ENCODE measurements at places on chromosomes 12 and 14.

DNA sequence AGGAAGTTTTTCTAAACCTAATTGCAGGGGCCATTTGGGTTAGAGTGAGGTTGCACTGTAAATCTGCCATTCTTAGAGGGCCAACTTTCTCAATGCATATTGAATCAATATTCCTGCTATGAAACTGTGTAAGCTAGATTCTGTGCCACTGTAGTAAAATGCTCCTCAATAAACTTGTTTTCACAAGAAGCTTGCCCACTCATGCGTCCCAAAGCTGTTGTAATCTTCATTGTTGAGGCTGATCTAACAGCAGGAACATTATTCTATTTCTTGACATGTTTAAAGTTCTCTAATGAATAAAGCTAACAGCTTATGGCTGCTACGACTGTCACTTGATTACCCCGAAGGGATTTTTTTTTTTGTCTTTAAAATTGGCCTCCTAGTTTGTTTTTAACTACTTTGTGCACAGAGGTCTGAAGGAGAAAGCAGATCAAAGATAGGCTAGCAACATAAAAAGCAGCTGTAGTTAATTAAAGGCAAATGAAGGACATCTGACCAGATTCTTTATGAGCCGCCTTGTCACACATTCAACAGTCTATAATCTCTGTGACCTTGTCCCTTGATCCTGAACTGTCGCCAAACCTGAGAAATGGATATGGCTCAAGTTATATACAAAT, 243.7 kb downstream of the PAX9 start:
- ATAC-seq, result no peak

GRCh38 chr12:67152451-67152850, 116.7 kb upstream of the CAND1 start:
- ATAC-seq, result no peak

DNA sequence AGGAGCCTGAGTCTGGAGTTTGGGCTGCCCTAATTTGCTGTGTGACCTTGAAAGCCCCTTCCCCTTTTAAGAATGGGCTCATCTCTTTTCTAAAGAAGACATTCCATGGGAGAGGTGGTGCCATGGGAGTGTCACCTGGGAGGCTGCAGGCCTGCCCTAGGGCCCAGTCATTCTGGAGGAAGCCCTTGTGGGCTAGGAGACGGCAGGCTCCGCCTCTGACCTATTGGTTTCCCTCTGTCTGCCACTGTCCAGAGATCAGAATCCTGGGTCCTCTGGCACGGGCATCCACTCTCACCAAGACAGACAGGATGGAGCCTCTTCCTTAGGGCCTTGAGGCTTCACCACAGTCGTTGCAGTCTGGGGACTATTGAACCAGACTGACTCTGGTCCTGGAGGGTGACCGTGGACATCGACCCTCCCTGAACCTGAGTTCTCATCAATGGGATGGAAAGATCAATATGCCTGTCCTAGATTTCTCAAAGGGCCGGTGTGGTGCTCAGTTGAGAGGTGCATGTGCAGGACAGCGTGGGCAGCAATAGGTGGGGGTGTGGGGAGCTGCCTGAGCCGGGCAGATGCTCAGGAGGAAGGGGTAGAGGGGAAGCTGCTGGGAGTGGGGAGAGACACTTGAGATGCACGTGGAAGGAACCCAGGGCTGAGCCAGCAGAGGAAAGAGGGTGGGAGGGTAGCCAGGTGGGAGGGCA, 12.2 kb upstream of the CLMN start:
- ATAC-seq, result no peak

GRCh38 chr14:81096656-81097055, 124.1 kb downstream of the GTF2A1 start:
- no peak for ATAC-seq

DNA sequence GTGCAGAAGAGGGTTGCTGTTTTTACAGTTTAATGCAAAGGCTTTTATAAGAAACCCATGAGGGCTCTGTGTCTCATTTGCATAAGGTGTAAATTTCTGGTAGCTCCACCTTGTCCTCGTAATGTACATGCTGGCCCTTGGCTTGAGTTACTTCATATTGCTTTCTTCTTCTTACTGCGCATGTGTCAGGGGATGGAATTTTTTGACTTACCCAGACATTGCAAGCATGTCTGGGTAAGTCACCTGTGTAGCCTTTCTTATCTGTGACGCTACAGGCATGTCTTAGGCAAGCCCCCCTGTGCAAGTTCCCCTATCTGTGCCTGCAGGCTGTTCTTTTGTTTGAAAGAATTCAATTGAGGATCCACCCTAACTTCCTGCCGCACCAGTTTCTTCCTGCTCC, 274.2 kb downstream of the ETNK1 start:
- no peak for ATAC-seq

GRCh38 chr12:95055057-95055456, 18.4 kb downstream of the NR2C1 start:
- ATAC-seq, result no peak

DNA sequence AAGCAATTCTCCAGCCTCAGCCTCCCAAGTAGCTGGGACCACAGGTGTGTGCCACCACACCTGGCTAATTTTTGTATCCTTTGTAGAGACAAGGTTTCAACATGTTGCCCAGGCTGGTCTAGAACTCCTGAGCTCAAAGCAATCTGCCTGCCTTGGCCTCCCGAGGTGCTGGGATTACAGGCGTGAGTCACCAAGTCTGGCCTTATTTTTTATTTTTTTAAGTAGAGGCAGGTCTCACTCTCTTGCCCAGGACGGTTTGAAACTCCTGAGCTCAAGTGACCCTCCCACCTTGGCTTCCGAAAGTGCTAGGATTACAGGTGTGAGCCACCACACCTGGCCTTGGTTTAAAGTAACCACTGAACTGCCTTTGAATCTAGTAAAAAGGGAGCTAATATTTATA, 56.8 kb downstream of the SPPL3 start:
- ATAC-seq, result no peak

DNA sequence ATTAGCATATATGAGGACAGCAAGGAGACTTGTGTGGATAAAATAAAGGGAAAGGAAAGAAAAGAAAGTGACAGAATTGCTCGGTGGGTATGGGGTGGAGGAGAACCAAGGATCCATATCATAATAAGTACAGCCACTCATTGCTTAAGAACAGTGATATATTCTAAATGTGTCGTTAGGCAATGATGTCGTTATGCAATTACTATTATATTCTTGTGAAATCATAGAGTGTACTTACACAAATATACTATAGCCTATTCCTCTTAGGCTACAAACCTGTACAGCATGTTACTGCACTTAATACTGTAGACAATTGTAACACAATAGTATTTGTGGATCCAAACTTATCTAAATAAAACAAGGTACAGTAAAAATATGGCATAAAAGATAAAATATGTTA, 271.1 kb downstream of the CCER1 start:
- ATAC-seq, result no peak

GRCh38 chr12:53345486-53346188, 9.5 kb upstream of the SP7 start:
- no peak for ATAC-seq

DNA sequence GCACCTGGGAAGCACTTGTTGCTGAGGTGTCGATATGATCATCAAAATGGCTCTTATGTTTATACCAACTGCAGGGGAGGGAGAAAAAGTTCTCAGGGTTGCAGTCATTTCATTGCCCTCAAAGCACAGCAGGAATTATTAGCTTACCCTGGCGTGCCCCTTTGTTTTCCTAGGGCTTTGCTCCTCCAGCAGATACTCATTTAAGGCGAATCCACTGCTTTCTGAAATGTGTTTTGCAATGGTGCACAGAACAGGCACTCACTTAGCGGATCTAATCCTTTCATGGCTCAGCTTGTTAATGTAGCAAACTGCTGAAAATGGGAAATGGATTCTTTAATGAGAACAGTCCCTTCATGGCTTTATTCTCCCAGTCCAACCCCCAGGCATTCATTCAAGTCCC, 76.7 kb downstream of the NKX2-1 start:
- ATAC-seq, result no peak

GRCh38 chr12:39287409-39287808, 155.5 kb downstream of the KIF21A start:
- ATAC-seq, result no peak

DNA sequence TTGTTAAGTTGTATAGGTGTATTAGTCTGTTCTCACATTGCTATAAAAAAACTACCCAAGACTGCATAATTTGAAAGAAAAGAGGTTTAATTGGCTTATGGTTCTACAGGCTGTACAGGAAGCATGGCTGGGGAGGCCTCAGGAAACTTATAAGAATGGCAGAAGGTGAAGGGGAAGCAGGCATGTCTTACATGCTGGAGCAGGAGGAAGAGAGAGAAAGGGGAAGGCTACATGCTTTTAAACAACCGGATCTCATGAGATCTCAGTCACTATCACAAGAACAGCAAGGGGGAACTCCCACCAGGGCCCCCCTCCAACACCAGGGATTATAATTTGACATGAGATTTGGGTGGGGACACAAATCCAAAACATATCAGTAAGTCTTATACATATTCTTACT, 60.5 kb upstream of the OR10AD1 start:
- ATAC-seq, result no peak

DNA sequence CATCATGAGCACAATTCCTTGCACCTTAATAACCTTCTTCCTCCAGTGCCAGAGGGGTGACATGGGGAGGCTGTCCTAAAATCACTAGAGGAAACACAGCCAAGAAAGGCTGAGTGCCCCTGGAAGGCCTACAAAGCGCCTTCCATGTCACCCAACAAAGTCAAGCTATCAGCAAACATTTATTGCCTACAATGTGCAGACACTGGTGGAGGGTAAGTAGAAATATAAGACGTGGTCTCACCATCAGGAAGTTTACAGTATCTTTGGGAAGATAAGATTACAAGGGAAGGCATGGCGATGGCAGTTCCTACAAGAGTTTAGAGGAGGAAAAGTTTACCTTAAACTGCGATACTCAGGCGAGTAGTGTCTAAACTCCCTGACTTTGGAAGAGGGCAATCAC, 27.9 kb downstream of the DMAC2L start:
- no peak for ATAC-seq

DNA sequence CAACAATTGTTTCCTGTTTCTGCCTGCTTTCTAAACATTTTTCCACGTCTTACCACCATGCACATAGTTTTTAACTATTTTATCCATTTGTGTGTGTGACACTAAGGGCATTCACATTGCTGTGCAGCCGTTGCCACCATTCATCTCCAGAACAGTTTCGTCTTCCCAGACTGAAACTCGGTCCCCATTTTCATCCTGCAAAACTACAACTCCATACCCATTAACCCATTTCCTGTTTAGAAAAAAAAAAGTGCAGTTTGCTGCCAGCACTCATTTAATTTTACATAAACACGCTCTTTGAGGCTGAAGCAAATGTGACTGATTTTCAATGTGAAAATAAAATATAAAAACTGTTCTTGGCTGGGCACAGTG, 15.5 kb downstream of the UBC start:
- ATAC-seq, result peak; percentile 7

DNA sequence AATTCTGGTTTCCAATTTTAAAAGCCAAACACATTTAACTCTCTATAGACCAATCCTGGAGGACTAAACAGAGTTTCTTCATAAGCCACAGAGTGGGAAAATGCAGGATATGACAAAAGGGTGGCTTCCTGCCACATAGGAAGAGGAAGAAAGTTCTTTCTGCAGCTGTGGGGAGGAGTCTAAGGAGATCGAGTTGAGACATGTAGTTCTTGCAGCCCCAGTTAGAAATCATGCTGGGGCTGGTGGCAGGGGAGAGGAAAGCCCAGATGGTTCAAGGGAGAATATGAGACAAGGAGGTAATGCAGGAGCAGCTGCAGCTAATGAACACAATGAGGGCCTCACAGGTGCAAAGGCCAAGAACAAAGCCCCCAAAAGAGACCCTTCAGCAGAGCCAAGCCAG, 85.0 kb upstream of the ARID2 start:
- ATAC-seq, result no peak

DNA sequence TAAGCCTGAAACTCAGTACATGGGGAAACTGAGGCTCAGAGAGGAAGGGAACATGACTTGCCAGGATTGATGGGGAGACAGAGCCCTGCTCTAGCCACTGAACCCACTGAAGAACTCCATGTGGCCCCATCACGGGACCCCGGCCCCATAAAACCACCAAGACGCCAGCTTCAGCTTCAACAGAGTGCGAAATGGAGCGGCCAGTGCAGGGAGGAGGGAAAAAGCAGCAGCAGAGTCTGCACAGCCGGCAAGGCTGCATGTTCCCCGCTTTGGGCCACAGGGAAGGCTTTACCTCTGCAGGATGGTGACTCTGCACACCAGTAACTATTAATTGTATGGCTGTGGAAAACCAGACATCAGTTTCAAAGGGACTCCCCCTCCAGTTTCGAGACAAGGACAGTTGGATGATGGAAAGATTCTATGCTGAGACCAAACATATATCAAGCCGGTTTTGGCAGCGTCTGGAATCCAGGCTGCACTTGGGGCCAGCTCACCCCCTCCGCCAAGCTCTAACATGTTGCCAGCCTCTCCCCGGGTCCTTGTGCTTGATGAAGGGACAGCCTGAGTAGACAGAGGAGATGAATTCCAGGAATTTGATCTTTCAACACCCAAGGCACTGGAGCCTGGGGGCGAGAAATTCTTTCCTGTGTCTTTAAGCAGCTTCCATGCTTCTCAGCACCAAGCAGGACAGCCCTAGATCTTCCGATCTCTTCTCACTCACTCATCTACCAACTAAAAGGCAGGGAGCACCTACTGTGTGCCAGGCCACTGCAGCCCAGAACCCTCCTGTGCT, 55.7 kb upstream of the BCL11B start:
- ATAC-seq, result peak; percentile 29

- ATAC-seq, result no peak
Observed at GRCh38 chr12:39372929-39373328, 70.0 kb downstream of the KIF21A start.

GRCh38 chr14:72717220-72717619, 176.7 kb downstream of the DPF3 start:
- ATAC-seq, result no peak

DNA sequence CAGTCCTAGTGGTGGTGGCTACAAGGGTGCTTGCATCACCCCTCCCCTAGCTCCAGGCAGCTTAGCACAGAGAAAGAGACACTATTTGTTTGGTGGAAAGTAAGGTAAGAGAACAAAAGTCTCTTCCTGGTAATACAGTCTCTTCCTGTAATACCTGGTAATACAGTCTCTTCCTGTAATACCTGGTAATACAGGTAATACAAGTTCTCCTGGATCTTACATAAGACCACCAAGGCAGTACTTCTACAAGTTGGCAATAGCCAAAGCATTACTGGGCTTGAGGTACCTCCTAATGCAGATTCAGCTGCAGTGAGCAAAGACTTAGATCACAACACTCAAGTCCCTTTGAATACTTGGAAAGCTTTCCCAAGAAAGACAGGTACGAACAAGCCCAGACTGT, 77.0 kb downstream of the CATSPERB start:
- no peak for ATAC-seq
